ENCODE measurements at places on chromosomes 16 and 17. TPM values are rescaled to one million over a fixed set of nuclear protein-coding genes. Genes with fewer than 3 reads are reported as not detected.

YPEL3 gene
- 20.9 TPM for total RNA-seq

MT1A gene
- total RNA-seq = 141 TPM

CES1 gene
- total RNA-seq = 2,727 TPM

KRTAP1-1 gene
- not detected for total RNA-seq

PRAC1 gene
- not detected for total RNA-seq

RAB11FIP3 gene
- 24.1 TPM for total RNA-seq

ABAT gene
- 378 TPM for total RNA-seq

AHSP gene
- total RNA-seq = 0.83 TPM

NDUFB10 gene
- 88.6 TPM for total RNA-seq

GSPT1 gene
- 47.0 TPM for total RNA-seq
